Mononuclear cell (primary cell): ENCODE measurements at places on chromosomes 12 and 14. TPM values are rescaled to one million over a fixed set of nuclear protein-coding genes. Genes with fewer than 3 reads are reported as not detected.

Gene DPF3
- total RNA-seq = 1.3 TPM

Gene A2M
- not detected for total RNA-seq

Gene PROX2
- total RNA-seq = 0.21 TPM

Gene IGFBP6
- not detected for total RNA-seq

Gene KCNA1
- under 0.01 TPM for total RNA-seq

Gene KLHL33
- total RNA-seq = 0.10 TPM

Gene KRT73
- total RNA-seq = 21.4 TPM

Gene MAP3K9
- total RNA-seq = 7.5 TPM

Gene MANSC1
- 0.31 TPM for total RNA-seq
